Left cardiac atrium (tissue), 4 donors: ENCODE measurements at places on chromosomes 4 and X. TPM values are rescaled to one million over a fixed set of nuclear protein-coding genes. Genes with fewer than 3 reads are reported as not detected.

Gene TMEM129
- total RNA-seq: 48.4 TPM

Gene C4orf50
- total RNA-seq: 0.03 TPM

Gene CTAG1A
- total RNA-seq: not detected

Gene C4orf54
- total RNA-seq: 1.7 TPM

Gene C1QTNF7
- 1.9 TPM for total RNA-seq

Gene CT47B1
- total RNA-seq: not detected

Gene EPHA5
- 8.0 TPM for total RNA-seq

Gene STAP1
- total RNA-seq: 0.15 TPM

Gene CLCN3
- total RNA-seq: 42.5 TPM

Gene COL4A5
- 23.9 TPM for total RNA-seq

Gene GJB1
- not detected for total RNA-seq

Gene FGFR3
- total RNA-seq: 5.4 TPM

Gene BEX5
- total RNA-seq: 1.4 TPM

Gene FGF16
- total RNA-seq: not detected

Gene GAGE12J
- not detected for total RNA-seq

Gene RBM46
- not detected for total RNA-seq

Gene SPANXA1
- not detected for total RNA-seq

Gene ETDA
- not detected for total RNA-seq

Gene CT55
- total RNA-seq: not detected

Gene ERAS
- not detected for total RNA-seq

Gene PRDM5
- total RNA-seq: 8.2 TPM

Gene BCORL1
- 7.5 TPM for total RNA-seq

Gene TRIM61
- total RNA-seq: 2.0 TPM

Gene MTMR8
- total RNA-seq: 0.77 TPM
